ENCODE measurements at places on chromosomes 11 and 22.

- no peak for DNase-seq
Observed at GRCh38 chr11:38060920-38061319, 1462.9 kb upstream of the RAG2 start.

DNA sequence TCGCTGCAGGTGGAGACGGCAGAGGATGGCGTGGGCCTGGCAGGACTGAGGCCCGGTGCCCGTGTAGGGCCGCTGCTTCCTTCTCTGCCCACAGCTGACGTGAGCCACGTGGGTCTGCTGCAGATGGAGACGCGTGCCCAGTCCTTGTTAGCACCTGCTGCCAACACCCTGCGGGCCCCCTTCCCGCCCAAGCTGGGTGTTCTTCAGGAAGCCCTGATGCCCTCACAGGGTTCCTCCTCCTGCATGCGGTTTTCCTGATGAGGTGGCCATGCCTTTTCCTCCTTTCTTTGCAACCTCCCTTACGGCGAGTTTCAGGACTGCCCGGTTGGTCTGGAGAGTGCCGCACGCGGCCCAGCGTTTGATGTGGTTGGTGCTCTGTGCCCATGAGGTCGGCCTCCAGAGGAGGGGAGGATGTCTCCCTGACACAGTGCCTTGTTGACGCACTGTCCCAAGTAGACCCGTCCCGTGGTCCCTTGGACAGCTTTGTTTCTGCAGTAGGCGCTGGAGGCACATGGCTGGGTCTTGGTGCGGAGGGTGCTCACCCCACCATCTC, 44.7 kb downstream of the AP2A2 start:
- DNase-seq = no peak

DNA sequence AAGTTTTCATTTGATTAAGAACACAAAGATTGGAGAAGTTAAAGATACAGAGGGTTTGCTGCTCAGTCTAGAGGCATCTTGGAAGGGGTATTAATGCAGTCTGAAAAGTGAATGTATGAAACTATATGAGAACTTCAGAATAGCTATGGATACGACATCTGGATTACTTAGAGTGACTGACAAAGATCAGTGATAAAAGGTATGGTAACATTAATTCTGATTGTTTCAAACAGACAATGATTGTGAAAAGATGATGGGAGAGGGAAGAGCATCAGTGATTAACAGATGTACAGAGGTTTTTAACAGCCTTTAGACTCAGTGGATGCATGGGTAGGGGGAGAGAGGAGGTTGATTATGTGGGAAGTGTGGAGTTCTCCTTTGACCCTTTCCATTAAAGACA, 919.4 kb upstream of the CNTN5 start:
- DNase-seq = no peak

DNA sequence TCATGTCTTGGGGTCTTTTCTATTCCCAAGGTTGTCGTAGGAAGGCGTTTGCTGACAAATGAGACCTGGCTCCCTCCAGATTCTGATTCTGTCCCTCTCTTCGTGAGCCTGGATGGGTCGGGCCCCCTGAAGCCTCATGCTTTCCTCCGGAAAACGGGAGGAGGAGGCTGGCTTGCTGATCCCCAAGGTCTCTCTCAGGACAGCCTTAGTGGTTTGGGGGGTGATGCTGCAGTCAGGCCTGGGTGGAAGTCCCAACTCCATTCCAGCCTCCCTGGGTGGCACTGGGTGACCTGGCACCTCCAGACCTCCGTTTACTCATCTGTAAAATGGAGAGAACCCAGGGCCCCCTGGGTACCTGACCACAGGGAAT, 23.4 kb upstream of the SMIM38 start:
- DNase-seq = no peak

GRCh38 chr11:73323464-73323863, 15.4 kb downstream of the ARHGEF17 start:
- DNase-seq = no peak

DNA sequence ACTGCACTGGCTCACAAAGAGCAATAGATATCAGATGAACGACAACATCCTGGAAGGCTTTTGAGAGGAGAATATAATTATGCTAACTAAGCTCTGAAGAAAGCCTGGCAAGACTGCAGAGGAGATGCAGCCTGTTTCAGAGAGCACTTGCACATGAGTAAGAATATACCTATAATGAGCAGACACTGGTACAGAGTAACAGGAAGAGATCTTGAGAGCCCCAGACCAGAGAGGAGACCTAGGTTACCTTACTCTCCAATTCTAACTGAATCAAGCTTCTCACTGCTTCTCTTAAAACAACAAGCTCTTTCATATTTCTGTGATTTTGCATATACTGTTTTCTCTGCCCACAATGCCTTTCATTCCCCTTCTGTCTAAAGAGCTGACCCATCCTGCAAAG, 66.5 kb downstream of the FAM168A start:
- no peak for DNase-seq

- DNase-seq = no peak
Observed at GRCh38 chr22:44573451-44573850, 75.4 kb upstream of the RTL6 start.

DNA sequence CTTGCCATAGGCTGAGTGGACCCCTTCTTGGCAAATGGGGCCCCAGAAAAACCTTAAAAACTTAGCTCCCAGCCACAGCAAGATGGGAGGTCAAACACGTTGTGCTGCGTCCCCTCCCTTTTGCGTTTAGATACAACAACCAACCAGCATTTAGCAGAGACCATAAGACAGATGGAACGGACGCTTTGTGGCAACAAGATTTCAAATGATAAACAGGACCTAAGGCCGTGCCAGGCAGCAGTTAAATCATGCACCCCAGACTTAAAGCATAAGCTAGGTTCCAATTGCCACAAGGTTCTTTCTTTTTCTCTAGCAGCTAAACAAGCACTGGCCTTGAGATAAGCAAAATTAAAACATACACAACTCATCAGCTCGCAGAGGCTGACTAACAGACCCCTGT, 39.4 kb upstream of the NTM start:
- DNase-seq = no peak

DNA sequence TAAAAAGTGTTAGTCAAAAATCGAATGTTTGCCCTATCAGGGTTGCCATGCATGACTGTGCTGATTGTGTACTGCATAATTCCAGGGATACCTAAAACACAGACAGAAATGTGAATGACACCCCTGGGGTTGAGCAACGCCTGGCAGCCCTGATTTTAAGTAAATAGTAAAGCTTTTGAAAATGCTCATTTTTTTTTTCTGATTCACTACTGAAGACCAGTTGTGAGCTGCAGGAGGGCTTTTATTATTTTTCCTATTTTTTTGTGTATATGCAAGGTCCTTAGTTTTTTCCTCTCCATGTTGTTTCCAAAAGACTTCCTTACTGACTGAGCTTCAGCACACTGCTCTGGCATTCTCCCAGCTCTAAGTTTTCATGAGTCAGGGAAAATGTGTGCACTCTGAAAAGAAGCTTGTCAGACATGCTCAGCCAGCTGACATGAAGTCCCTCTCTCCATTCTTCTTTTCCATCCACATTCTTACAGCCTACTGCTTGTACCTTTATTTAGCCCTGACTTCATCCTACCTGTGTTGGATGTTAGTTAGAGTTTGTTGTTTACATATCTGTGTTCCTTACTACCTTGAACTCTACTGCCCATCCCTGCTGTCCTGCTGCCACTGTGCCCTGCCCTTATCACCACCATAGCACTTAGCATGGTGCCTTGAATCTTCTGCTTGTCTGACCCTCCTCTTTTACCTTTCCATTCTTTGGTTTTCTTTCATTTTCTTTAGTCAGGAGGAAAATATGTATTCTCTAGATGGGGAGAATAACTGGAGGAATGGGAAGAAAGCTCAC, 79.5 kb downstream of the HORMAD2 start:
- no peak for DNase-seq

DNA sequence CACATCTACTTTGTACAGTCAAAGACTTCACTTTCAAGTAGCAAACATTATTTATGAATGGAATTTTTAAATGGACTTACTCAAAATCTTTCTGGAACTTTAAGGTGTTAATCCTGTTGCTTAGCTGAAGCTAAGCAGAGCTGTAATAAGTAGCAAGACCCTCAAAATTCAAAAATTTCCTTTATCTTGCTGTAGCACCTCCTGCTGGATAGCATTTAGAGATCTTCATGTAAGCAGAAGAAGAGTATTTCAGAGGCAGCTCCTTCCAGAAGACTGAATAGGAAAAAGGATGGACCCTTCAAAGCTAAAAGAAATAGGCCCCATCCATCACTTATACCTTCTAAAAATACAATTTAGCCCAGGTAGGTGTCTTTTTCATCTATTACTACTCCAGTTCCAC, 3.4 kb downstream of the PHF21A start:
- no peak for DNase-seq

DNA sequence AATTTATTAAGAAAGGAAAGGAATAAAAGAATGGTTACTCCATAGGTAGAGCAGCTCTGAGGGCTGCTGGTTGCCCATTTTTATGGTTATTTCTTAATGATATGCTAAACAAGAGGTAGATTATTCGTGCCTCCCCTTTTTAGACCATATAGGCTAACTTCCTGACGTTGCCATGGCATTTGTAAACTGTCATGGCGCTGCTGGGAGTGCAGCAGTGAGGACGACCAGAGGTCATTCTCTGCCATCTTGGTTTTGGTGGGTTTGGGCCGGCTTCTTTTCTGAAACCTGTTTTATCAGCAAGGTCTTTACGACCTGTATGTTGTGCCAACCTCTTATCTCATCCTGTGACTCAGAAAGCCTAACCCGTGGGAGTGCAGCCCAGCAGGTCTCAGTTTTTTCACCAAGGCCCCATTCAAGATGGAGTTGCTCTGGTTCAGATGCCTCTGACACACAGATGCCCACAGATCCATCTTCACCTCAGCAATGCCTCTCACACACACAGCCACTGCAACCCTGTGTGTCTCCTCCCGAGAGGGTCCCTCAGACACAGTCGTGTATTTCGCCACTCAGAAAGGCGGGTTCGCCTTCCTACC, 16.4 kb upstream of the JAM3 start:
- no peak for DNase-seq

DNA sequence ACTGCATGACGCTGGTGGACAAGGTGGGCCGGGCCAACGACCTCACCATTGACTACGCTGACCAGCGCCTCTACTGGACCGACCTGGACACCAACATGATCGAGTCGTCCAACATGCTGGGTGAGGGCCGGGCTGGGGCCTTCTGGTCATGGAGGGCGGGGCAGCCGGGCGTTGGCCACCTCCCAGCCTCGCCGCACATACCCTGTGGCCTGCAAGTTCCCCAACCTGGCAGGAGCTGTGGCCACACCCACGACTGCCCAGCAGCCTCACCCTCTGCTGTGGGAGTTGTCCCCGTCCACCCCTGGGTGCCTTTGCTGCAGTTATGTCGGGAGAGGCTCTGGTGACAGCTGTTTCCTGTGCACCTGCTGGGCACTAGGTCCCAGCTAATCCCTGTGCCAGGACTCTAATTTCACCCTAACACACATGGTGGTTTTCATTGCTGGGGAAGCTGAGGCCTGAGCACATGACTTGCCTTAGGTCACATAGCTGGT, 49.0 kb upstream of the PPP6R3 start:
- DNase-seq = no peak

DNA sequence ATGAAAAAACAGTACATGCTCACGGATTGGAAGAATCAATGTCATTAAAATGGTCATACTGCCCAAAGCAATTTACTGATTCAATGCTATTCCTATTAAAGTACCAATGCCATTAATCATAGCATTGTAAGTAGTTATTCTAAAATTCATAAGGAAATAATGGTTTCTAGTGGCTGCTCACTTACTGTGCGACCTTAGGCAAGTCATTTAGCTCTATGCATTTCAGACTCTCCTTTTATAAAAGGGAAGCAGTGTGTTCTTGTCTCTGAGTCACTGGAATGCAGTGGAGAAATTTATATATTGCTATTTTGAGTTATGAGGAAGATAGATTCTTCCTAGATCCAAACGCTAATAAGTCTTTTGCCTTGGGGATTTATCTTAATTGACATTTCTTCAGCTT, 174.8 kb downstream of the KCNA4 start:
- no peak for DNase-seq

DNA sequence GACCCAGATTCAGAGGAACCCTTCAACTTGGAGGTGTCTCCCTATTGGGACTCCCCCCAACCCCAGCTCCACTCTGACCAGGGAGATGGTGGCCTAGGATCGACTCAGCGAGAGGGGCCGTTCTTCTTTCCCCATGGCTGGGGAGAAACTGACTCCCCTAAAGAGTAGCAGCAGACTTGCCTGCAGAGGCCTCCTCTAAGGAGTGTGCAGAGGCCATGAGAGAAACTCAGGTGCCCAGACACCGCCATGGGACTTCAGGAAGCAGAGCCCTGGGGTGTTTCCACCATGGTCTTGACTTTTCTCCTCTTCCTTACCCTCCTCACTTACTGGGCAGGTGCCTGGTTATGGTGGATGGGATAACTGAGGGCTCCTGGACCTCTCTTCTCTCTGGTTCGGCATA, 2.6 kb upstream of the TOP3B start:
- no peak for DNase-seq

- no peak for DNase-seq
Observed at GRCh38 chr11:118015385-118015841, 29.2 kb downstream of the IL10RA start.

- no peak for DNase-seq
Observed at GRCh38 chr11:79076526-79077115, 364.2 kb downstream of the TENM4 start.

DNA sequence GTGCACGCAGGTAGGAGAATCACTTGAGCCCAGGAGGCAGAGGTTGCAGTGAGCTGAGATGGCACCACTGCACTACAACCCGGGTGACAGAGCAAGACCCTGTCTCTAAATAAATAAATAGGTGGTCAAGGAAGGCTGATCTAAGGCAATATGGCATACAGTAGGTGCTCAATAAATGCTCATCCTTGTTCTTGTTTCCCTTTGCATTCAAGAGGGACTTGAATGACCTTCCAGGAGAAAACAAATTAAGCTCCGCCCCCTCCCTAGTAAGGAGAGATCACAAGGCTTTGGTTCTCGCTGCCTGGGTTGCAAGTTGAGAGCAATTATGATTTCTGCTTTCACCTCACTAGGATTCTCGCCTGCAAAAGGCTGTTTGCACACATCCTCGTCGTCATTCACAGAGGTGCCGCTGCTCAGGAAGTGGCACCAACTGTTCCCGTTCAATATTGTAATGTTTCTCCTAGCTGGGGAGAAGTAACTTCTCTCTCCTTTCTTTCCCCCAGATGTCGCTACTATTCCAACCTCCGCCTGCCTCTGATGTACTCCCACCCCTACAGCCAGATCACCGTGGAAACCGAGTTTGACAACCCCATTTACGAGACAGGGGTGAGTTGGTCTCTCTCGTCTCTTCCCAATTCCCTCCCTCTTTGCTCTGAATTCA, 51.8 kb upstream of the ASPHD2 start:
- DNase-seq = no peak

DNA sequence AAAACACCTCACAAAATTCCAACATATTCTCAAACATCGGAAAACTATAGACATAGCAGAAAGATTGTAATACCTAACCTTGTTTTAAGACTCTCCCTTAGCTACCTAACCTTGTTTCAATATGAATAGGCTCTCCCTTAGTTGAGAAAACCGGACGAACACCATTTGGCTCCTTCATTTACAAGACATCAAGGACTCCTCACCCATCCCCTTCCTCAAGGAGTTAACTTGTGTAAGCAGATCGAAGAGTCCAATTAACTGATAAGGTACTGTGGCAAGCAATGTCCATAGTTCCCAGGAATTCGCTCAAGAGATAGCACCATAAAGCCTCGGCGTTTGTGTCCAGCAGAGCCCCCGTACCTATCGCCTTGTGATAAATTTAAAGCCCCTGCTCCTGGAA, 4.6 kb upstream of the ACRV1 start:
- no peak for DNase-seq
